ENCODE measurements at places on chromosomes 1 and 21. TPM values are rescaled to one million over a fixed set of nuclear protein-coding genes. Genes with fewer than 3 reads are reported as not detected.

DNA sequence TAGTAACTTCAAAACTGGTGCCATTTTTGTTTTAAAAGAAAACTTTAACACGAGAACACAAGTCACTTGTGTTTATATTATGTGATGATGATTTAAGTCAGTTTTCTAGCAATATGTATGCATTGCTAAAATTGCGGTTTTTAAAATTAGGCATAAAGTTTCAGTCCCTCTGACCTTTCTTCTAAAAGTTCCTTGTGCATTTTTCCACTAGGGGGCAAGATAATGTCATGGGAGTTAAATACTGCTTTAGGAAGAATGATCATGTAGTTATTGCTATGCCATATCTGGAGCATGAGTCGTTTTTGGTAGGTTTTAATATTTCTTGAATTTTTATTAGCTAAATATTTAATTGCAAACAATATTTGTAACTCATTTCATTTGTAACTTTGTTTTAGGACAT is 10.7 kb downstream of the CDC7 start:
- no peaks in the 10 kb centered on the region for H3K36me3 ChIP-seq
- no peak overlapping the region for H3K27ac ChIP-seq
- DNase-seq, result no peak
- no peaks in the 10 kb centered on the region for H3K27me3 ChIP-seq

Gene ZNF326
- total RNA-seq, result 19.5 TPM

DNA sequence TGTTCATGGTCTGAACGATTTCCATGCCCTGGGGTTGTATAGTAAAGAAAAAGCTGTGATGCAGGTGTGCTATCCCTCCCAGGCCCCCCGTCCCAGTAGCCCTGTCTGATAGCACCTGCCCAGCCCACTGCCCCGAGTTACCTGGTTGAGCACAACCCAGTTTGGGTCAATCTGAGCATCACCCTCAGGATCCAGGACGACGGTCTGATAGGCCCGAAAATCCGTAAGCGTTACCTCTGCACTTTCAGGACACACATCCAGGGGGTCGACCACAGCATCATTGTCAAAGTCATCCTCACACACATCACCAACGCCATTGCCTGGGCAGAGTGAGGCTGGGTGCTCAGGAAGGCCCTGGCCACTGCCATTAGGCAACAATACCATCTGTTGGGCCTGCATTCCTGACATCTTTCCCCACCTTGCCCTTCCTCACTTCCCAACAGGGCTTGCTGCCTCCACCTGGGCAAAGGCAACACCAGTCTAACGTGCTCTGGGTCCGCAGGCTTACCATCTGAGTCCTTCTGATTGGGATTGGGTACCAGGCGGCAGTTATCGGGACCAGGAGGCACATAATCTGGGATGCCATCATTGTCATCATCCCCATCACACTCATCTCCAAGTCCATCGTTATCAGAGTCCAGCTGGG is 9.7 kb downstream of the THBS3 start:
- no peak overlapping the region for H3K27ac ChIP-seq
- DNase-seq, result no peak
- no peak overlapping the region for H3K4me3 ChIP-seq
- no peaks in the 10 kb centered on the region for H3K27me3 ChIP-seq
- peaks cover 22% of the 10 kb centered on the region for H3K4me1 ChIP-seq

Gene HS2ST1
- total RNA-seq, result 16.8 TPM

Gene ALX3
- total RNA-seq, result not detected

GRCh38 chr1:228842094-228842775 is 107.0 kb downstream of the RHOU start:
- no peak overlapping the region for H3K27ac ChIP-seq
- no peak for DNase-seq
- no peak overlapping the region for H3K4me3 ChIP-seq
- H3K27me3 ChIP-seq, result no peaks in the 10 kb centered on the region

DNA sequence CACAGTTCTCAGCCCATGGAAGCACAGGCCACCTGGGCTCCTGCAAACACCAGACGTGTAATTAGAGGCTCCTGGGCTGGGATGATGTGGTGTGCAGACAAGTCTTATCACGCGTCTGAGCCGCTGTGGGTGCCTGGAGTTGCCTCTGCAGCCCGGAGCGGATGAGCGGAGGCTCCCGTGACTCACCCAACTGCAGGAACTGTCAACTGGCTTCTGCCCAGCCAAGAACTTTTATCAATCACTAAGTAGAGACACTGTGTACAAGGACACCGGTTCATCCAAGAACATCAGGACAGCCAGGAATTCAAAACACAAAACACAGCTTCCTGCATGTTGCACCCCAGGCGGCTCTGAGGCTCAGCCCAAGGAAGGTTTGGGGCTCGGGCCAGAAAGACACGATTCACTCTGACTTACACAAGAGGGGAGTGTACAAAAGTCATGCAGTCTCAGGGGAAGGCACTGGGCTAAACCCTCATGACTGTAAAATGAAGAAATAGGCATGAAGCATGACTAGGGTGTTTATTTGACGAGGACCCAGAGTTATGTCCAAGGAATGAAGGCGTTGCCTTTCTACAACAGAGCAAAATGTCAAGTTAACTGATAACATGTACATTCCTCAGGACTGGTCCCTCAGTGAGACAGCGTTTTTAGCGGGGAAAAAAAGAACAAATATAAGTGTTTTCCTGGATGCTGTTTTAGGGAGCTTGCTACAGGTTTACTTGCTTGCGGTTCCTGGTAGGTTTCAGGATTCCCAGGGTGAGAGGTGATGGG is 21.1 kb downstream of the ERRFI1 start:
- peak; percentile 52 for DNase-seq
- no peak overlapping the region for H3K4me3 ChIP-seq
- no peaks in the 10 kb centered on the region for H3K27me3 ChIP-seq
- H3K27ac ChIP-seq, result peak overlapping the region; percentile 13
- peaks cover 11% of the 10 kb centered on the region for H3K4me1 ChIP-seq
